ENCODE measurements at places on chromosomes 2 and 18.

- DNase-seq, result no peak
Measured at GRCh38 chr2:238493880-238494572, 67.3 kb downstream of the ASB1 start.

GRCh38 chr2:160906878-160907277 lies 253.3 kb upstream of the TANK start:
- no peak for DNase-seq

GRCh38 chr2:201909961-201910361 lies 103.6 kb downstream of the CDK15 start:
- DNase-seq, result peak; percentile 44

DNA sequence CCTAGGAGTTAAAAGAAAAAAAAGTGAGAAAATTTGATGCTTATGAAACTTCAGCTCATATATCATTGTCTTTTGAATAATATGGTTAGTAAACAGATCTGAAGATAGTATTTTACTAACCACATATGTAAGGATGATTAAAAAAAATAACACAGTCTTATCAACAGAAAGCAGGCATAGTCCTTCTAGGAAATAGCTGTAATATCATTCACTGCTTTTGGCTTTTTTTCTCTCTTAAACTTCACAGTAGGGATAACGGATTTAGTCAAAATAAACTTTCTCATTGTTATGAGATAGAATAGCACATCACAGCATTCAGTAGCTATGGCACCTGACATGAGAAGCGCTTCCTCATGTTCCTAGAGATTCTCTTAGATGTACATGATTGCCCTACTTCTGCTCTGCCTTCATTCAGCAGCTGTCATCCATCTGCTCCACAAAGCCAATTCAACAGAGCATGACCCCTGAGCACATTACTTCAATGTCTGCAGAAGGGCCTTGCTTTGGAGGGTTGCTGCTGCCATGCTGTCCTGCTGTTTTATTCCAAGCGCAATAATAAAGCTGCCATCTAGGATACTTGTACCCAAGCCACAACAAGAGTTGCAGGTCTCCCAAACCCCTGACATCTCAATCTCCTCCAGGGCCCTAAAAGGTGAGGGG lies 67.0 kb downstream of the TTC21B start:
- no peak for DNase-seq

DNA sequence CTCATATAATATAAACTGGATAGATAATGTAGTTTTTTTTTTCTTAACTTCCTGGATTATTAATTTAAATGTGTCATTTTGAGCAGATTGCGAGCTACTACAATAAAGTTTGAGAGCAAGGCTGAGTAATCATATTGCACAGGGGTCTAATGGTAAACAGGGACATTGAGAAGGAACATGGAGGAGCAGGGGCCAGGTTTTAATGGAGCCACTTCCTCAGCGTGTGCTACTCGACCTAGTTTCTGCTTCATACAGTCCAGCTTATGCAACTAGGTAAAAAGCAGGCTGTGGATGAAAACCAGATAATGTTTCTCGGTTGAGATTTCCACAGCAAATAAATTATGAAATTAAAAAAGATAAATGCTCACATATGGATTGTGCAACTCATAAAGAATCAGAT lies 1915.7 kb upstream of the CELF4 start:
- DNase-seq, result no peak

DNA sequence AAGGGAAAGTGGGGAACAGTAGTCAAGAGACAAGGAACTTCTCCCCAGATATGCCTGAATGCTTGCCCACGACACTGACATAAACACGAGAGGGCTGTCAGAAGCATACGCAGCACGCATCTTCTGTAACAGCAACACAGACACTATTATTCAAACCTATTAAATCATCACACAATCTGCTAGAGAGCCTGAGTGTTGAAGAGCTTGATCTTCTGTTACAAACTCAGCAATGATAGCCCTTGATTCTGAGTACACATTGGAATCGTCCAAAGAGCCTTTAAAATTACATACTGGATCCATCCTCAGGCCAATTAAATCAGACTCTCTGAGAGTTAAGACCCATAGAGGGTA lies 111.6 kb downstream of the ZNF521 start:
- no peak for DNase-seq

DNA sequence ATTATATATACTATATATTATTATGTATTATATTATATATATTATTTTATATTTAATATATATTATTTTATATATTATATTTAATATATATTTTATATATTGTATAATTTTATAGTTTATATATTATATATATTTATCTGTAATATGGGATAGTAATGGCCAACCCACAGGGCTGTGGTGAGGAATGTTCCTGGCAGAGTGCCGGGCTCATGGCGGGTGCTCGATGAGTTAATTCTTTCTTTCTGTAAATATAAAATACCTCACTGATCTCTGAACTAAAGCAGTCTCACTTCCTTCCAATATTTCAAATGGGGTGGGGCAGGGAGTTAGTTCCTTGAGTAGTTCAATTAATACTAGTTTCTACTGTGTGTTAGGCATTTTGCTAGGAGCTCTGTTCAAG lies 389.4 kb downstream of the TSN start:
- no peak for DNase-seq

DNA sequence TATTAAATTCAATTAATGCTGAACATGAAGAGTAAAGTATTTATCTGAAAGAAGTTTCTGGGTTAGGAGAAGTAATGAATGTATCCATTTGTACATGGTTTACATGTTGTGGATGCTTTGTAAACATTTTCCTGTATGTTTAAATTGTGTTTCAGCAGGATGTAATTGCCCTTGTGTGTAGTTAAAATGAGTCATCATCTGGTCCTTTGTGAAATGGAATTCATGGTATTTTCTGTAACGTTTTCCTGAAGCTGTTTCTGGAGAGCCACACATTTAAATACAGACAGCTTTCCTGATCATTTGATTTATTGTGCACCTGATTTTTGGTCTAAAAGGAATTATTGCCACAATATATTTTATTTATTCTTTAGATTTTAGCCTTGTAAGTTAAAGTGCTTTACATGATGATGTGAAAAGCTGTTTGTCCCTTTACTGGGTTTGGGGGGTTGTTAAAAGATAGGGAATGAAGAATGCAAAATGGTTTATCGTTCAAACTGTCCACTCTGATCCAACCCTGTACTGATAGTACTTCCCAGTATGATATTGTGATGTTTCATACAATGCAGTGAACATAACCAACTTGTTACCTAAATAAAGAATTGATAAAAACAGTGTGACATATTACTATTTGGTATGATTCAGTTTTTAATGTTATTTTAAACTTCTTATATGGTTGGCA lies 41.7 kb upstream of the SLC3A1 start:
- DNase-seq, result no peak

DNA sequence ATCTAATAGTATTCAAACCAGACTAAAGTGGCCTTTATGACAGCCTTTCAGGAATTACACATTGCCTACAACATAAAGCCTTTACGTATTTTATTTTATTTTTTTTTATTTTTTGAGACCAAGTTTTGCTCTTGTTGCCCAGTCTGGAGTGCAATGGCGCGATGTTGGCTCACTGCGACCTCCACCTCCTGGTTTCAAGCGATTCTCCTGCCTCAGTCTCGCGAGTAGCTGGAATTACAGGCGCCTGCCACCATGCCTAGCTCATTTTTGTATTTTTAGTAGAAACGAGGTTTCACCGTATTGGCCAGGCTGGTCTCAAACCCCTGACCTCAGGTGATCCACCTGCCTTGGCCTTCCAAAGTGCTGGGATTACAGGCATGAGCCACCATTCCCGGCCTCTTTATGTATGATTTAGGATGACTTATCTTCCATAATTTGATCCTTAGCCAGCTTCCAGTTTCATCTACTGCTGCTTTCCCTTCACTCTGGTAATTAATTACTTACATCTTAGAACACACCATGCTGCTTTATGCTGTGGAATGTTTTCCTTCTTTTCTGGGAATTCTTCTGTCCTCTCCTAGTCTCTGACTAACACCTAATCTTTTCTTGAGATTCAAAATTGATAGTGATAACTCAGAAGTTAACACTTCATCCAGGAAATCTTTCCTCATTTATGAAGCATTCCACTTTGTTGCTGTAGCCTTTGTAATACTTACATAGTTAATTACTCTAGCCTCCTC lies 2.6 kb downstream of the USP14 start:
- no peak for DNase-seq

DNA sequence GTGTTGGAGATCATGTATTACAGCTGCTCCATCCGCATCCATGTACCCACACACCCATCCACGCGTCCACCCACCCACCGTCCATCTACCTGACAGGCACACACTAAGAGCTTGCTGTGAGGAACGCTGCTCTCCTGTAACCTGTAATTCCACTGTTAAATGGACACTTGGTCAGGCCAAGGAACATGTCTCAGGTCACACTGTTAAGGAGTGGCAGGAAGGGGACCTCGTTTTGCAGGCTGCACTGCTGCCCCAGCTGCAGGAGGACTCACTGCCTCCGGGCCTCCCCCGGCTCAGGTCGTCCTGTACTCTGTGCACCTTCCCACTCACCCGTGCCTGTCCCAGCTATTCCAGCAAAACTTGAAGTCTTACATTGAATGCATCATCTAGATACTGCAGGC lies 170.5 kb downstream of the EIPR1 start:
- no peak for DNase-seq

GRCh38 chr18:63299837-63300745 lies 19.5 kb downstream of the BCL2 start:
- DNase-seq, result no peak

DNA sequence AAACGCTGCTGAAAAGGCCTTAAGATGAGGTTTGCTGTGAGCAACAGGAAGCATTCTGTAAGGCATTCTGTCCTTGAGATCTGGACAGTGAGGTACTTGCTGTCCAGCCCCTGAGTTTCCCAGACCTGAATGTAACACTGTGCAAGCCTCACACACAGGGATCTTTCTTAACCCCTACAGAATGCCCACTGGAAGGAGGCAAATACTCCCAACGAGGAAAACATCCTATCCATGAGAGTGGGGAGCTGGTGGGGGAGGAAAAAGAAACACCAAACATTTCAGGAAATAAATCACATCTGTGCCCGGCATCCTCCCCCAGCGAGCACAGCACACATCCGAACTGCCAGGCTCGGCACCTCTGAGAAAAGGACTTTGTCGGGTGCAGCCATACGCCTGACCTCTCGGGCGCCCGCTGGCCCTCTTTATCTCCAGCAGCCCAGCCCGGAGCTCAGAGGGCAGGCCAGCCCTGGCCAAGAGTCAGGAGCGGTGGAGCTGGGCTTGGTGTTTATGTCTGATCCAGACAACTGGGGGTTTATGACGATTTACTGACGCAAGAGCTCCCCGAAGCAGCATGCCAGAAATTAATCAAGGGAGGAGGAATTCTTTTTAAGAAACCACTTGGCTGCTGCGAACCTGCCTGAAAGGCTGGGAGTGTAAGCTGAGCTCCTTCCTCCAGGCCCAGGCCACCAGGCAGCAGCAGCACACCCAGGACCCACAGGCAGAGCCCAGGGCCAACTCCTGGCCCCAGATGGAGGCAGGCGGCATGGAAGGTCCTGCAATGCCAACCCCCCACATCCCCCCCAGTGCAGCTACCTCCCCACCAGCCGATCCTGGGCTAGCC lies 72.2 kb downstream of the HDAC4 start:
- DNase-seq, result peak; percentile 79

DNA sequence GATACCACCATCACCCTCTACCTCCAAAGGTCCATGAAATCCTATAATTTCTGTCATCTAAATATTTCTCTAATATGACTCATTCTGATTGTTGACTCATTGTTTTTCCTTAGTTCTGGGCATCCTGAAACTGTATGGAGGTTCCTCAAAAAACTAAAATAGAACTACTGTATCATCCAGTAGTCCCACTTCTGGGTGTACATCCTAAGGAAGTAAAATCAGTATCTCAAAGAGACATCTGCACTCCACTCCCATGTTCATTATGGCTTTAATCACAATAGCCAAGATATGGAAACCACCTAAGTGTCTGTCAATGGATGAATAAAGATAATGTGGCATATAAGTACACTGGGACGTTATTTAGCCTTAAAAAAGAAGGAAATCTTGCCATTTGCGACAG lies 125.8 kb upstream of the MYO3B start:
- DNase-seq, result no peak

- no peak for DNase-seq
Measured at GRCh38 chr2:200244111-200244510, 62.4 kb upstream of the SPATS2L start.

DNA sequence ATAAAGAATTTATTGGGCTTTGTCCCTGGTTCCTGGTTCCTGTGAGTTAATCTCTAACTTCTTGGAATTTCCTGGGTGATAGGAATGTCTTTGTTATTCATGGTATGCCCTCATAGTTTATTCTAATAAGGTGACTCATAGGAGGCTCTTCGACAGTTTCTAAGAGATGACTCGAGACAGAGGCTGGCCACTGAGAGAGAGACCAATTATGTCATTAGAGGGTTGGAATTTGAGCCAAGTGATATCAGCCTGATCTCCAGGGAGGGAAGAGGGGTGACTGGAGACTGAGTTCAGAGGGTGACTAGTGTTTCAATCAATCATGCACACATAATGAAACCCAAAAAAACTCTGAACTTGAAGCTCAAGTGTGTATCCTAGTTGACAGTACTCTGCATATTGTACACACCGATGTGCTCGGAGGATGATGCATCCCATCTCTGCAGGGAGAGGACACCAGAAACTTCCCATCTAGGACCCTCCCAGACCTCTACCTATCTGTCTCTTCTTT lies 185.7 kb downstream of the MTCL1 start:
- DNase-seq, result peak; percentile 82

DNA sequence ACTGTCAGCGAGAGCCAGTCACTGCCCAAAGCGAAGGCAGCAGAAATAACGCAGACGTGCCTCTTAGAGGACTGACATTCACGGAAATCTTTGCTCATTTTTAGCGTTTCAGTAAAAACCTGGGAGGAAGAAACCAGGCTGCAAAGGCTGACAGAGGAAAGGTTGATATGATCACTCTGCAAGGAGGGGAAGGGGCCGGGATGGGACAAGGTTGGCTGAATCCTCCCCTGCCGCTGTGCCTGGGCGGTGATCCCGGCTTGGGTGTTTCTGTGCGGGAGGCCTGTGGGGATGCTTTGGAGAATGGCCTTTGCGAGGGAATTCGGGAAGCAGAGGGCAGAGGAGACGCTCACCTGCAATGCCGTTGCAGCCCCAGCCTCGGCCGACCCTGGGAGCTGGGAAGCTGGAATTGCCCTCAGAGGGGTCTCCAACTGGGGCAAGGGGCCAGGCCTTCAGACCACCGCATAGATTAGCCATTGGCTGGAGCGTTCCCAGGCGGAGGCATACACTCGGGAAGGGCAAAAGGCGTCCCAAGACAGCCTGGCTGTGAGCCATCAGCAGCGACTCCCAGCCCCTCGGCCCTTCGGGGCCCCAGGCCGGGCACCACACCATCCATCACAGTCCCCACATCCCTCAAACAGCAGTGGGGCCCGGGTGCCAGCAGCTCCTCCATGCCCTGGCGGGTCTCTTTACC lies 111.7 kb upstream of the GPC1 start:
- DNase-seq, result no peak

Measured in AG09309 (cell line).